ENCODE measurements at places on chromosomes 1 and 21.

GRCh38 chr21:42426424-42426823, 22.7 kb downstream of the UBASH3A start:
- DNase-seq = no peak

DNA sequence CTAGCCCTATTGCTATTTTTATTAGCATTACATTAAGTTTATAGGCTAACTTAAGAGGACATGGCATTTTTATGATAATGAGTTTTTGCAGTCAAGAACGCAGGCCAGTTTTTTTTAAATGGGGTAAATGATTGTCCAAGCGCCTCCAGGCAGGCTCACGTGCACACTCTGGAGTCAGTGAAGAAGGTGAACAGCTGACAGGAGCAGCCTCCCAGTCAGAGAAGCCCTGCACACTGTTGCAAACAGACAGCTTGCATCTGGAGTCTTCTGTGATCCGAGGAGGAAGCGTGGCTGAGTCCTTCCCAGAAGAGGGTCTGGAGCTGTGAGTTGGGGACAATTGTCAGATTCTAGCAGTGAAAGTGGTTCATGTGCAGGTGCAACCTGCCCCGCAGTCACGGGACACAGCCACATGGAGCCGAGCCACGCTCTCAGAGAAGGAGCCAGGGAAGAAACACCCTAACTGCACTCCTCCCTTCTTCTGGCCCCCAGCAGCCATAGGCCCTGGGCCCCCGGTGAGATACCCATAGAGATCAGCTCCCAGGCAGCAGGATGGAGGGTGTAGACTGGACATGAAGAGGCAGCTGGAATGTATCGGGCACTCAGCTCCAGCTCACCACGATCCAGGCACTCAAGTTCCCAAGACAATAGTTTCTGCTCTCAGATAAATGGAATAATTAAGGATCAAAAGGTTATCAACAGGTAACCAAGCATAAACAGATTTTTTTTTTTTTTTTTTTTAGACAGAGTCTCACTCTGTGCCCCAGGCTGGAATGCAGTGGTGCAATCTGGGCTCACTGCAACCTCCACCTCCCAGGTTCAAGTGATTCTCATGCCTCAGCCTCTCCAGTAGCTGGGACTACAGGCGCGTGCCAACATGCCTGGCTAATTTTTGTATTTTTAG, 26.4 kb downstream of the CAPN2 start:
- DNase-seq = no peak

GRCh38 chr1:147919896-147920295, 8.3 kb upstream of the GPR89B start:
- DNase-seq = no peak

DNA sequence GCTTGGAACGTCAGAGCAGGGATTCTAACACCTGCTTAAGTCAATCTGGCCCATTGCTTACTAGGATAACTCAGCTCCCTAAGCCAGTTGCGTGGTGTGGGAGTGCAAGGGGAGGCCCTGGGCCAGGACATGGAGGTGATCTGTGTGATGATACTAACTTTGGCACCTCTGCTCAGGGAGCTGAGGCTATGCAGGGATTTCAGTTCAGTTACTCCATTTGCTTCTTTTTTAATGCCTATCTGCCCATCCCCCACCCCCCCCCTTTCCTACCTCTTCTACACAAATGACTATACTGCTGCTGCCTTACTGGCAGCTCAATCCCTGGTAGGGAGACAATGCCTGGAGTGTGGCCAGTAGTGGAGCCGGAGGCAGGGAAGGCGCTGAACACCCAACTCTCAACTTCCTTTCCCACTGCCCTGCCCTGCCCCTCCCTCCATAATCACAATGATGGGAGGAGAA, 19.5 kb downstream of the INKA2 start:
- no peak for DNase-seq

GRCh38 chr1:228000836-228001563, 5.8 kb upstream of the WNT3A start:
- DNase-seq = no peak

DNA sequence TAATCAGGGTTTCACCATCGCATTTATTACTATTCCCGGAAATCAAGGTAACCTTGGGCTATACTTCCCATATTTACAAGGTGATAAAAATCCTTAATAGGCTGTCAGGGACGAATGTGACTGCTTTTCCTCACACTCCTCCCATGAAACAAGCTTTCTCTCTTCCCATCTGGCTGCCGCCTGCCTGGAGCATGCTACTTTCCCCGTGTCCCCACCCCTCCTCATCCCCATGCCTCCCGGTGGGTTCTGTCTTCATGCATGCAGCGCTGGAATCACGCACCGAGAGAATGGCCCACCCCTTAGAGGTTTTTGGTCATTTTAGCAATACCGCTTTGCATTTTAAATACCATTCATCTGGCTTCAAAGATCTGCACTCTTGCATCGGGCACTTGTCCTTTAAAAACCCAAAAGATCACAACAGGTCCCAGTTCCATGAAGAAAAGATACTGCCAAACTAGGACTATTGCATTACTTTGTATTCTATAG, 339.1 kb downstream of the NTNG1 start:
- DNase-seq = no peak

DNA sequence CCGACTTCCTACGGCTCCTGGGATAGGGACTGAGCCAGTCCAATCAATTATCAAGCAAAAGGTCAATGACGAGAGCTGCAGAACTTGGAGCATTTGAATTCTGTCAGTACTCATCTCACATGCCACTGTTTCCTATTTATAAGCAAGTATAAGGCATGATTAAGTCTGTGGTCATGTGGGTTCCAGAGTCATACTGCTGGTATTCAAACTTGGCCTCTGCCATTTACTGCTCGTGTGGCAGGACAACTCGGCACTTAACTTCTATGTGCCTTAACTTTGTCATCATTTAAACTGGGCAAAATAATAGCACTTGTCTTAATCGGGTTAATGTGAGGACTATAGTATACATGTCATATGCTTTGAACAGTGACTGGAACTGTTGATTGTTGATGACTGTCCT, 44.9 kb upstream of the TNFSF18 start:
- DNase-seq = no peak

- DNase-seq = no peak
Observed at GRCh38 chr1:39139723-39140360, 64.7 kb upstream of the MACF1 start.

GRCh38 chr1:37647281-37647680, 12.6 kb upstream of the RSPO1 start:
- DNase-seq = no peak

DNA sequence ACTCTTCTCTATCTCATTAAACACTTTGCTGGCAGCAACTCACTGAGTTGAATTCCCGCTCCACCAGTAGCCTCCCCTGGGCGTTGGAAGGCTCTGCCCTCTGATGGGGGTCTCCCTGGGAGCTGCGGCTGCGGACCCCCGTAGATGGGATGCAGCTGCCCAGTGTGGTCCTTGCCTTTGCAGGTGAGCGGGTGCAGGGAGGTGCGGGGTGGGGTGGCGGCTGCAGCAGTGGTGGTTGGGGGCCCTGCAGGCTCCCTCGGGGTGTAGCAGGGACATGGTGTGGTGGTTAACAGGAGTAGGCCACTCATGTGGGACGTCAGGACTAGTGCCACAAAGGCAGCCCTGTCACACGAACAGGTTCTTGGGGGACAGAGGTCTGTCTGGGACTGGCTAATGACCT, 42.0 kb downstream of the GALNT2 start:
- DNase-seq = no peak

DNA sequence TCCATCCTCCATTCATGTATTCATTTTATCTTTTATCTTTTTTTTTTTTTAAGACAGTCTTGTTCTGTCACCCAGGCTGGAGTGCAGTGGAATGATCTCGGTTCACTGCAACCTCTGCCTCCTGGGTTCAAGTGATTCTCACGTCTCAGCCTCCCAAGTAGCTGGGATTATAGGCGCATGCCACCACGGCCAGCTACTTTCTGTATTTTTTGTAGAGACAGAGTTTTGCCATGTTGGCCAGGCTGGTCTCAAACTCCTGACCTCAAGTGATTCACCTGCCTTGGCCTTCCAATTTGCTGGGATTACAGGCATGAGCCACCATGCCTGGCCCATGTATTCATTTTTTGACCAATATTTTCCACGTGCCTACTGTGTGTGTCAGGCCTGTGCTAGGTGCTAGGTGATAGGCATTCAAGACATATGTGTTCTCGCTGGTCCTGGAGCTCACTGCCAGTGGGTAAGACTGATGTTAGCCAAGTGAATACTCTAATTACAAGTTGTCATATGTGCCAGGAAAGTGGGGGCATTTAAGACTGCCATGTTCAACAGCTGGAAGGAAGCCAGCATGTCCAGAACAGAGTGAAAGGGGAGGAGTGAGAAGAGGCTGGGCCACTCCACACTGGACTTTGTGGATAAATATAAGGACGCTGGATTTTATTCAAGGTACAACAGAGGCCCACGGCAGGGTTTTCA, 5.3 kb upstream of the CELSR2 start:
- no peak for DNase-seq

DNA sequence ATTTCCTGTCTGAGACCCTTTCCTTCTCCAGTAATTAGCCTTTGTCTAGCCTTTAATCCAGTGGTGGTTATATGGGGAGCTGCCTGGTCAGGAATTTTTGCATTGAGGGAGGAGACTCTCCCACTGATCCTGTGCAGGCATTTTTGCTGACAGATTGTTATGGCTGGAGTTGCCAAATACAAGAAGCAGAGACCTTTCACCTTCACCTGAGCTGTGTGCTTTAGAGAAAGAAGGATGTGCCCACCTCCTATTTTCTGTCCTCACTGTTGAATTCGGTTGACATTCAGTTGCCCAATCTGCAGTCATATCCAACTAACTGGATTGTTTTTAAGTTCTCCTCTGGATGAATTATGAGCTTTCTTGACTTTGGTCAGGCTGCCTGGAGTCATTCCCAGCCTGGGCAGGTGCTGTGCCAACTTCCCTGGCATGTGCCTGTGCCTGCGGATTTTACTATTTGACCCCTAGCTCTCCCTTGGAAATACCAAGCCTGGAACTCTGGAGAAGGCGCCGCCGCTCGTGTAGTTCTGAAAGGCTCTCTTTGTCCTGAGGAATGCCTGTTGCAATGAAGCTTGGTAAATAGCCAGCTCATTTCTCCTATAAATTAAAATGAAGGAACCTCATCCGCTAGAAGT, 143.9 kb downstream of the NOS1AP start:
- no peak for DNase-seq

- DNase-seq = no peak
Observed at GRCh38 chr1:153493343-153493960, 33.0 kb upstream of the S100A7 start.

- peak; percentile 90 for DNase-seq
Observed at GRCh38 chr1:14181191-14181795, 417.2 kb upstream of the KAZN start.

DNA sequence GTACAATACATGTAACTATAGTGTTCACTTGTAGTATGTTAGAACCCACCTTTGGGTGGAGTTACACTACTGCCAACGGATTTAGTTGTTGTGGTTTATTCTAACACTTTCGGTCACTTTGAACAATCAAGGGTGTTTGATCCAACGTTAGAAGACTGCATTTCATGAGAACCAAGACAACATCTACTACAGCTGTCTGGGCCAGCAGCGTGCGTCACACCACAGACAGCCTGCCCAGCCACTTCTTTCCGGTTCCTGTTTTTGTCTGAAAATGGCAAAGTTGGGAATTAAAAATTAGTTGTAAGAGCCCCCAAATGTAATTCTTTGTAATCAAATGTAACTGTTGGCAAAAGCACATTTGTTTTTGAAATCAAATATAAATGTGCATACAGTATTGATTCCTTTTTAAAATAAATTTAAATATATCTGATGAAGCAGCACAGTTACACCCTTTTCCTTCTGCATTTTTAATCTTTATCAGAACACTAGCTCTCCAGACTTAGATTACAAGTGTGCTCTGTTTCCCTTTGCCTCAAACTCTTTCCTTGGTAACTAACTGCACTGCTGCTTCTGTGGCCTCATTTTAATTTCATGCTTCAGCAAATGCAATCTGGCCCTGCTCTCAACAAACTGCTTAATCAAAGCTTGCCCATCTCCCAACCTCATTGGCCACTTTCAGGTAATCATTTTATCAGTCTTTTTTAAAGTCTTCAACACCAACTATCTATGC, 86.6 kb upstream of the DPH5 start:
- DNase-seq = peak; percentile 20

DNA sequence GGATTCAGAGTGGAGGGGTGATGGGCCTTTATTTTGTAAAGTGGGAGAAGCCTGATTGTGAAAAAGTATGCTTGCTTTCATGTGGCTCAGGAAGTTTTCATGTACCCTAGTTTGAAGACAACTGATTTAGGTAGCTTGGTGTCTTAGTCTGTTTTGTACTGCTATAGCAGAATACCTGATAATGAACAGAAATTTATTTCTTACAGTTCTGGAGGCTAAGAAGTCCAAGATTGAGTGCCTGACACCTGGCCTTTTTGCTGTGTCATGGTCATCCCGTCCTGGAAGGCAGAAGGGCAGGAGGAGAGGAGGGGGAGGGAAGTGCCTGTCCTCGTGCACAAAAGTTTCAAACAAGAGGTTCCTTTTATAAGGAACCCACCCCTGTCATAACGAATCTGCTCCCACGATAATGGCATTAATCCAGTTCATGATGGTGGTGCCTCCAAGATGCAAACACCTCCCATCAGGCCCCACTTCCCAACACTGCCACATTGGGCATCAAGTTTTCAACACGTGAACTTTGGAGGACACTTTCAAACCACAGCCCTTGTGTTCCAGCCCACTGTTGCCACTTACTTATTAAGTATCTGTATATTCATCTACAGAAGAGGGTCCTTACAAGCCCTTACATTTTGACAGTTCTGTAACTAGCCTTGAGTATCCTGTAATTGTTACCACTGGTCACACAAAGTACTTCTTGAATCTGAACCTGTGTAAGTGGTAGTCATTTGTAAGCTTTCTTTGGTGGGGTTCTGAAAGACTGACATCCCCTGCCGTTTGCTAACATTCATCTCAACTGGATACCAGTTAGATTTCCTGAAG, 9.5 kb downstream of the UCK2 start:
- DNase-seq = no peak

DNA sequence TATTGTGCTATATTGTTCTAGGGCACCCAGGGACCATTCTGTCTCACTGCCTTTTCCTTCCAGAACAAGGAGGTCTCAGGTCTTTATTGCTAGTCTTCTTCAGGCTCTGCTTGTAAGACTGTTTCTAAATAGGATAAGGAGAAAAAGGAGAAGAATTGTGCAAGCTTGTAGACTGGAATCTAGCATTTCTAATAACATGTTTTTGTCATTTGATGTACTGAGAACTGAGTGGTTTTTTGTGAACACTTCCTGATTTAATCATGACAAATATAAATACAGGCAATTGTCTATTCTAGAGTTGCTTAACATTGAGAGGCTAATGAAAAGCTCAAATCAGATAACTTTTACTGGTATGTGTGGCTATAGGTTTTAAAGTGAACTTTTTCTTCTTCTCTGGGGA, 77.6 kb downstream of the CLIC4 start:
- DNase-seq = no peak

DNA sequence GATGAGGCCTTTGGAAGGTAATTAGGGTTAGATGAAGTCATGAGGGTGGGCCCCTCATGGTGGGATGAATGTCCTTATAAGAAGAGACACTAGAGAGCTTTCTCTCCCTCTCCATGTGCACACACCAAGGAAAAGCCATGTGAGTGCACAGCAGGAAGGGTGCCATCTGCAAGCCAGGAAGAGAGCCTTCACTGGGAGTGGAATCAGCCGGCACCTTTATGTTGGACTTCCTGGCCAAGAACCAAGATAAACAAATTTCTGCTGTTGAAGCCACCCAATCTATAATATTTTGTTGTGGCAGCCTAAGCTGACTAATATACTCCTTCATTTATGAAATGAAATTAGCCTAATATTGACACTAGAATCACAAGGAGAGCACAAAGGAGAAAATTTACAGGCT, 38.2 kb upstream of the PKP1 start:
- DNase-seq = no peak
